ENCODE measurements at places on chromosomes 5 and 9.

DNA sequence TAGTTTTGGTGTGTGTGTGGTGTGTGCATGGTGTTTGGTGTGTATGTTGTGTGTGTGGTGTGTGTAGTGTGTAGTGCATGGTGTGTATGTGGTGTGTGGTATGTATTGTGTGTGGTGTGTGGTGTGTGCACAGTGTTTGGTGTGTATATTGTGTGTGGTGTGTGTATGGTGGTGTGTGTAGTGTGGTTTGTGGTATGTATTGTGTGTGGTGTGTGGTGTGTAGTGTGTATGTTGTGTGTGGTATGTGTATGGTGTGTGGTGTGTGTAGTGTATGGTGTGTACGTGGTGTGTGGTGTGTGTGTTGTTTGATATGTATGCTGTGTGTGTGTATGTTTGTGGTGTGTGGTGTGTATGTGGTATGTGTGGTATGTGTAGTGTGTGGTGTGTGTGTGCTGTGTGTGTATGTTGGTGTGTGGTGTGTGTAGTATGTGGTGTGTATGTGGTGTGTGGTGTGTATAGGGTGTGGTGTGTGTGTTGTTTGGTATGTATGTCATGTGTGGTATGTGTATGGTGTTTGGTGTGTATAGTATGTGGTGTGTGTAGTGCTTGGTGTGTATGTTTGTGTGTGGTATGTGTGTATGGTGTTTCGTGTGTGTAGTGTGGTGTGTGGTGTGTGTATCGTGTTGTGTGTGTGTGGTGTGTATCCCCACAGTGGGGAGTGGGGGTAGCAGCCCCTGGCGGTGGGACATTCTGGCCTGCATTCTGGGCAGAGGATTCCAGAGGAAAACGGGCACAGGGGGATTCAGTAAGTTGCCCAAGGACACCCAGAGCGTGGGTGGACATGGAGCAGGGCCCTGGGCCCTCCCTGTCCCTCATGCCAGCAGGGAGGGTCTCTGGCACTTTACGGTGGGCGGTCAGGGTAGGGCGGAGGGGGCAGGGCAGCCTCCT lies 79.7 kb downstream of the HMCN2 start:
- DNase-seq: no peak

DNA sequence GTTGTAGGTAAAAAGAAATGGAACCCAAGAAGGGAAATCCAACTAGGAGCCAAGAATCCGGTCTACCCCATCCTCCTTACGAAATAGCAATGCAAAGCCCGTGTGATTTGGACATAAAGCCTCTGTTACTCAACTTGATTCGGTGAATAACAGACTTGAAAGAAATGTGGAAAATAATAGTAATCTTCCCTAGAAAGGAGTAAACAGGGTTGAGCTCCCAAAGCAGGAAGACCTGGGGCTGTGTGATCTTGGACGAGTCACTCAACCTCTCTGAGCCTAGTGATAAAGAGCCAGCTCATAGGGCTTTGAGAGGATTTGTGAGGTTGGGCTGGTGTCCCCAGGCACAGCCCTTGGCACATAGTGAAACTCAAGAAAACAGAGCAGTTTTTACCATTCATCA lies 42.7 kb upstream of the IL17B start:
- DNase-seq: no peak

DNA sequence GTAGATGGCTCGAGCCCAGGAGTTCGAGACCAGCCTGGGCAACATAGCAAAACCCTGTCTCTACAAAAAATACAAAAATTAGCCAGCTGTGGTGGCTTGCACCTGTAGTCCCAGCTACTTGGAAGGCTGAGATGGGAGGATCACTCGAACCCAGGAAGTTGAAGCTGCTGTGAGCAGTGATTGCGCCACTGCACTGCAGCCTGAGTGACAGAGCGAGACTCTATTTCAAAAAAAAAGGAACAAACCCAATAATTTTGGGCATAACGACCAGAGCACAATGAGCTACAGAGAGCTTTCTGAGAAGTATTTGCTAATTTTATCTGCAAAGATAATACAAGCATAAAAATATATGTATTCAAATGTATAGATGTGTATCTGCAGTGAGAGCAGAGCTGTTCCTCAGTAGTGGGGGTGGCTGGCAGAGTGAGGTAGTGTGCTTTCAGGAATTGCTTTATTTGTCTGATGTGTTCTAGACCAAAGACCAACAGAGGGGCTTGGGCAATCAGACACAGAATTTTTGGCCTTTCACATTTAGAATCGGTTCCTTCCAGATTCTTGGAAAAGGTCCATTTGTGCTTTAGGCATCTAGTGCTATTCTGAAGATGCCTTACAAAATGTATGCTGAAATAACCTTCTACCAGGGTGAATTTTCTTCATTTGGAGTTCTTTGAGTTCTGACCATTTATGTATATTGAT lies 5.2 kb downstream of the DOCK8 start:
- DNase-seq: no peak

GRCh38 chr9:7762600-7762999 lies 37.0 kb downstream of the DMAC1 start:
- DNase-seq: no peak

DNA sequence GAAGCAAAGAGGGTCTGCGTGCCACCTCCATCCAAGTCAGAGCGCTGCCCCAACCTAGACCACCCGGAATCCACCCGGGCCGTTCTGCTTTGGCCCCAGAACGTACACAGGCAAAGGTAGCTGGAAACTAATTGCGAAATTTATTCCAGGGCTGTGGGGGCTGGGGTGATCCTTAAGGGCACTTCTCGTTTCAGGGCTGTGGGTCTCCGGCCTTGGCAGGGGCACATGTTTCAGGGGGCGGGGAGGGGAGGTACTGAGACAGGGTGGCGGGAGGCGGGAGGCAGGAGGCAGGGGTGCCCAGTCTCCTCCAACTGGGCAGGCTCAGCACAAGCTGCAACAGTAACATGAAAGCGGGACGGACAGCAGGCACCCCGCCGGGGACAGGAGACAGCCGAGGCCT lies 26.1 kb downstream of the NR5A1 start:
- no peak for DNase-seq

- no peak for DNase-seq
Observed at GRCh38 chr5:74240783-74241750, 399.5 kb downstream of the ENC1 start.

- DNase-seq: no peak
Observed at GRCh38 chr5:177425196-177425800, 1.2 kb upstream of the GRK6 start.

- DNase-seq: no peak
Observed at GRCh38 chr5:157177953-157178352, 2.7 kb upstream of the ITK start.

DNA sequence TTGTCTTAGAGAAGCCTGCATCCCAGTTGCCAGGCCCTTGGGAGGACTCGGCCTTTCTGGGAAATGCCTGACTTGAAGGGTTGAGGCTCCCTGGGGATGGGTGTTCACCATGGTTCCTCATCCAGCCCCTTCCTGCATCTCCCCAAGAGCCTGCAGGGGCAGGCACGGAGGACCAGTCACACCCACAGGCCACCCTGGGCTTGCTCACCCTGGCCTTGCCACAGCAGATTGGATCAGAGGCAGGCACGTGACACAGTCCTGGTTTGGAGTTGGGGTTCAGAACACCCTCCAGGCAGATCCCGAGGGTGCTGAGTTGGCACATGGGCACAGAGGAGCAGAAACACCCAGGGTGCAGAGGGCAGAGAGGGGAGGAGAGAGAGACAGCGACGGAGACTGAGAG lies 286.1 kb downstream of the PBX3 start:
- DNase-seq: no peak

GRCh38 chr5:36079200-36079781 lies 12.6 kb upstream of the UGT3A2 start:
- peak; percentile 6 for DNase-seq

- no peak for DNase-seq
Observed at GRCh38 chr5:1293416-1294205, 1.3 kb downstream of the TERT start.

GRCh38 chr5:14580398-14581034 lies 1.1 kb upstream of the OTULINL start:
- no peak for DNase-seq

DNA sequence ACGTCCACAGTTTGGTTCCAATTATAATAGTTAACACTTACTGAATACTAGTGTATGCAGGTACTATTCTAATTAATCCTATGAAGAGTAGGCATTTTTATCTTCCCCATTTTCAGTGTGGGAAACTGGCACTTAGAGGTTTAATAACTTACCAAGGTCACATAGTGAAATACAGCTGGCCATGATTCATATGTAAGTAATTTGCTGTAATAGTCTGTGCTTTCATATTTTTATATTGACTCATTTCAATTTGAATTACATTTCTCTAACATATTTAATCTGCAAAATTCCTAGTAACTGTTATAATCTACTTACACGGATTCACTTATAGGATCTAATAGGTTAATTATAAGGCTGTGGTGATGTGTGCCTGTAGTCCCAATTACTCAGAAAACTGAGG lies 19.4 kb downstream of the CCNH start:
- no peak for DNase-seq

DNA sequence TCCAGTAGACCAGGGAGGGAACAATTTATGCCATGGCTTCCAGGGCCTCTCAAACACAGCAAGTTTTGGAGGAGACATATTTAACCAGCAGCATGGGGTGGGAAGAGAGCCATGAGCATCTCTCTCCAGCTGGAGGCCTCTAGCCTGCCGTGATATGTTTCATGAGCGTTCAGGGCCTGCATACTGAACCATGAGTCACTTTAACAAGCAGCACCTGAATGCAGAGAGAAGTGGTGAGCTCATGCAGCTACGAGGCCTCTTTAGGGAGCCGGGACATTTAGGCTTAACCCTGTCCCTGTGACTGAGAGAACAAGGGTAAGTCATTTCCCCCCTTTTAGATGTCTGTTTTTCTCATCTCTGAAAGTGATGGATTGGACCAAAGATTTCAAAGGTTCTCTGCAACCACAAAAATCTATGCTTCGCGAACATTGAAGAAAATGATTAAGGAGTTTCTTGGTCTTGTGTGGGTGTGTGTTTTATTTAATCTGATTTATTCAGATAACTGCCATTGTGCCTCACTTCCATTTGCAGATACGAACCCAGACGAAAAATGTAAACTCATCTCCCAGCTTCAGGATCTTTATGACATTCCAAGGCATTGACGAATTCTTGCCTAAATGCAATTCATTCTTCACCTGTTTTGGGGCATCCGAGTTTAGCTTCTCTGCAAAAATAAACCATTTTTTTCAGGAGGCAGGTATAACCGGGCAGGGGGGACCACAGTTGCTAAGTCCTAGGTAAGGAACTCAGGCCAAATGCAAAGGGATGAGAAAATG lies 157.0 kb downstream of the GABBR2 start:
- no peak for DNase-seq

GRCh38 chr5:73288803-73289720 lies 116.1 kb downstream of the TMEM174 start:
- no peak for DNase-seq

DNA sequence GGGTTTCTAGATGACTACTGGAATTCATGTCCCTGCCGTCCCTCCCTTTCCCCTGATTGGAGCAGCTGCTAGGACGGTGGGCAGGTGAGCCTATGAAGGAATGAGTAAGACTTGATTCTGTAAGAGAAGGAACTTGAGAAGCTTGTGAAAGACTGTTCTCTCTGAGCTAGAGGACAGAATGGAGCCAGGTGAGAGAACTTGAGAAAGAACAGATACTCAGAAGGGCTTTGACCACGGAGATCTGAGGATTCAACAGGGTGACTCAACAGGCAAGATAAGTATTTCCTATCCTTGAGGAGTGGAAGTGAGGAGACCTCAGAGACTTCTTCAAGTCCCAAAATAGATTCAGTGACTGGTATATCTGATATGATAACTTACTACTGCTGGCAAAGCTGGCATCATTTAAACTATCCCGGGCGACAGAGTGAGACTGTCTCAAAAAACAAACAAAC lies 41.9 kb downstream of the HSDL2 start:
- no peak for DNase-seq

DNA sequence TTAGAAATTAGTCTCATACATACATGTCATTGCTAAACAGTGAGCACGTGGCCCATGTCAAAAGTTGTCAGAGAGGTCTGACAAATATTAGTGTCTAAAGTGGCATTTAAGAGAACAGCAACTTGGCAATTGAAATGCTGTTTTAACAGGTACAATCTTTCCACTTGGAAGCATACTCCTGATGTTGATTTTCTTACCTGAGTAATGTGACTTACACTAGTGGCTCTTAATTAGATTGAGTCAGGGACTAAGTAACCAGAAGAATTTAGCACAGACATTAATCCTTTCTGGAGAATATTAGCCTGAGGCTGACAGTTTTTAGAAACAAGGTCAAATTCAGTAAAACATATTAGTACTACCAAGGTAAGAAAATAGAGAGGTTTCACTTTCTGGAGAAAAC lies 357.0 kb upstream of the ZNF608 start:
- DNase-seq: no peak

DNA sequence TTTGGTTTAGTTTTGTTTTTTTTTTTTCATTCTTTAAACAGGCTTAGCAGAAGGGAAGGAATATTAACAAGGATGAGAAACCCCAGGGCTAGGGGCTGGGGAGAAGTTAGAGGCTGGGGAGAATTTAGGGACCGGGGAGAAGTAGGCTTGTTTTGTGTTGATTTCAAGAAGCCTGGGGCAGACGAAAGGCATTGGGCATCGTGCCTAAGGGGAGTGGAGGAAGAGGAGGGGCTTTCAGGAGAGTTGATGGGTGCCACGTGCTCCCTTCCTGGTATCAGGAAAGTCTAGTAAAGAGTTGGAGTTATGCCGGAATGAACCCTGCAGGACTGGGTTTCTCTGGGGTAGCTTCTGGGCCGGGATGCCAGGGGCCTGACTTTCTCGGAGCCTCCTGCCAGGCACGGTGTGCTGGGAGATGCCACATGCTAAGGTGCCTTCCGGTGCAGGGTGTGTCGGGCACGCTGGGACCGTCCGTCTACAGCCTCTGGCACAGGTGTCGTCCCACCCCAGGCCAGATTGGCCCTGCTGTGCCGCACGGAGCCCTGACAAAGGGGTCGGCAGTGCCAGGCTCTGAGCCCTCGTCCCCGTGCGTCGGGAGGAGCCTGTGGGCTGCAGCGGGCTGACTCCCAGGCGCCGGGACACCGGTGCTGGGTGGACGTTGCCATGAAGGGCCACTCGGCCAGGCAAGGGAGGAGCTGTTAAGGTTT lies 159.9 kb downstream of the OLFM1 start:
- DNase-seq: no peak

DNA sequence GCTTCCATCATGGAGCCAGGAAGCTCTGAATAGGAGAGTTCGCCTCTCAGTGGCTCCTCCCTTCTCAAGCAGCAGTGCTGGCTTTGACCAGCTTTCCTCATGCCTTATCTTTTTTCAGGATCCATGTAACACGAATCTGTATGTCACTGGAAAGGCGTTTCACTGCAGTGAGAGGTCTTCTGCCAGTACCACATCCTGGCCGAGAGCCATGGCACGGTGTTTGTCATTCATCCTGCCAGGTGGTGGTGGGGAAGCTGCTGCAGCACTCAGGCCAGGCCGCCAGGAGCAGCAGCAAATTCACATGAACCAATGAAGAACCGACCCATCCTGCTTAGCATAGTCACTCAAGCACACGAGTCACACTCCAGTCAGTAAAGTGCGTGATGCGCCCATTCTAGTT lies 179.0 kb downstream of the FANCC start:
- no peak for DNase-seq

GRCh38 chr9:78006734-78007133 lies 24.9 kb downstream of the GNAQ start:
- no peak for DNase-seq

GRCh38 chr9:105257809-105258208 lies 13.4 kb downstream of the SLC44A1 start:
- DNase-seq: no peak
